IPS DF 6.9 (cell line): ENCODE measurements at places on chromosomes 7 and 10.

- peak; percentile 27 for DNase-seq
These were observed 95.0 kb downstream of the DYNC1I1 start for GRCh38 chr7:95867309-95867708.

DNA sequence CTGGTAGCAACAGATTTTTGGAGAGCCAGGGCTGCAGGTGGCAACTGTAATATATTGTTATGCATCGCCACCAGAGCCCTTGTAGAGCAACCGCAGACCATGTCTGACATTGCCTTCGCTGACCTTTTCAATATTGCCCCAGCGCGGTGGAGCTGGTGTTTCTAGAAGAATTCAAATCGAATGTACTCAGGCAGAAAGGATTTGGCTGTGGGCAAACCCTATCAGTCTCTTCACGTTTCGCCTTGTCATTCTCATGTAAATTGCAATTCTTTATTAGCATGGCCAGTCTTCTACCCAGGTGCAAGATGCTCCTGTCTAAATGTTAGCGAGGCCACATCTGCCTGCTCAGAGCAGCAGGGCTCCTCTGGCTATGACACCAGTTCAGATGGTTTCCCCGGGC lies 490.2 kb upstream of the AUTS2 start:
- DNase-seq = no peak

- no peak for DNase-seq
These were observed 114.8 kb downstream of the RAB18 start for GRCh38 chr10:27618906-27619305.

DNA sequence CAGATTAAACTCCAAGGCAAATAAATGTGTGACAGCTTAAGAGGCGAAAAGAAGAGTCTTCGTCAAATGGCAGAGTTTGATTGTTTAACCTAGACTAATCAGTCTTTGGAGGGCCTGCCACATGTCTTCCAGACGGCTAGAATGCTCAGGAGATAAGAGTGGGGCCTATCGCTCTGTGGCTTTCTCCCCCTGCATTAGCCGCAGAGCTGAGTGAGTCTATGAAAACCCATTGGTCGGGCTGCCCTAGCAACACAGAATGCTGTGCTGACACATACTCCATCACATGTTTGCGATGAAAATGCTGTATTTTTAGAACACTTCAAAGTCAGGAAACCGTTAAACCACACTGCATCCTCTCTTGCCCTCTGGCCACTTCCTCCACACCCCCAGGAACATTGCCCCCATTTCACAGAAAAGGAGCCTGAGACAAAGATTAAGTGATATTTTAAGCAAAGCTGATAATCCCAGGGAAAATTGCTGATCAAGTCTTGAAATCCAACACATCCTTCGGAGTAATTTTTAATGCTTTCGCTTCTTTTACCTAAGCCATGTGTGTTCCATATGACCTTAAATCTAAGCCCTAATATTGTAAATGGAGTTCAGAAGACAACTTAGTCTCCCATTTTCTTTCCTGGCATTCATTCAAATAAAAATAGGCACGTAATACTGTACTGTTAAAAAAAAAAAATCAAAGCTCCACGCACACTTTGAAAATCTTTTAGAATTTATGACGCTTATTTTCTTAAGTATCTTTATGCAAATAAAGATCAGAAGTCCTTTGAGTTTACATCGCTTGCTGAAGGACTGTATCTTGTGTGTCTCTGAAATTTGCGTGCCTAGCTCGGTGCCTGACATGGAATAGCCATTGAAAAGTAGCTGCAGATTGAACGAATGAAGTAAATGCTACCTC lies 161.2 kb downstream of the CELF2 start:
- no peak for DNase-seq

DNA sequence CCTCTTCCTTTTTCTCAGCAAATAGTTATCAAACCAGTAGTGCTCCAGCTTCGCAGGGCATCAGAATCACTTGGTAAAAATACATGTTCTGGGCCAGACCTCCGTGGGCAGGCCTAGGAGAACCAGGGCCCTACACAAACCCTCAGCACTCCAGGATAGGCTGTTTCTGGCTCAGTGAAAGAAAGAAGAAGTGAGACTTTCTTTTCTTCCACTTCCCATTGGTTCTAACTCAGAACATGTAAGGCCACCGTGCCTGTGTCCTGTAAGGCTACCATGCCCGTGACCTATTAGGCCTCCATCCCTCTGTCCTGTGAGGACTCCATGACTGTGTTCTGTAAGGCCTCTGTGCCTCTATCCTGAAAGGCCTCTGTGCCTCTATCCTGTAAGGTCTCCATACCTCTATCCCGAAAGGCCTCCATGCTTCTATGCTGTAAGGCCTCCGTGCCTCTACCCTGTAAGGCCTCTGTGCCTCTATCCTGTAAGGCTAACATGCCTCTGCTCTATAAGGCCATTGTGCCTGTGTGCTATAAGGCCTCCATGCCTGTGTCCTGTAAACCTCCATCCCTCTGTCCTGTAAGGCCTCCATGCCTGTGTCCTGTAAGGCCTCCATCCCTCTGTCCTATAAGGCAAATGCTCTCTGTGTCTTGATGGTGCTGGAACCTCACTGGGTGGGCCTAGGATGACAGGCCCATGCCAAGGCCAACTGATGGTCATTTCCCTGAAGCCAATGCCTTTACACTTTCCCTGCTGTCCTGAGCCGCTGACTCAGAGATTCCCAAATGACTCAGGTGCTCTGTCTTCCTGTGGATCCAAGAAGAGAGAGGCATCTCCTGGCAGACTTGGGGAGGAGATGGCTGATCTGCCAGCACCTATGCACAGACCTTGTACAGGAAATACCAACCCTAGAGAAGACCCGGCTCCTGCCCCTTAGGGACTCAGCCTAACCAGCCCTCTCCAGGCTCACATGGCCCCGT lies 96.6 kb upstream of the CACUL1 start:
- DNase-seq = no peak

- no peak for DNase-seq
These were observed 159.5 kb downstream of the PRKAG2 start for GRCh38 chr7:151717415-151717814.

GRCh38 chr7:149197675-149198074 lies 2.3 kb downstream of the ZNF282 start:
- no peak for DNase-seq

- no peak for DNase-seq
These were observed 100.6 kb upstream of the GLCCI1 start for GRCh38 chr7:7867846-7868571.

DNA sequence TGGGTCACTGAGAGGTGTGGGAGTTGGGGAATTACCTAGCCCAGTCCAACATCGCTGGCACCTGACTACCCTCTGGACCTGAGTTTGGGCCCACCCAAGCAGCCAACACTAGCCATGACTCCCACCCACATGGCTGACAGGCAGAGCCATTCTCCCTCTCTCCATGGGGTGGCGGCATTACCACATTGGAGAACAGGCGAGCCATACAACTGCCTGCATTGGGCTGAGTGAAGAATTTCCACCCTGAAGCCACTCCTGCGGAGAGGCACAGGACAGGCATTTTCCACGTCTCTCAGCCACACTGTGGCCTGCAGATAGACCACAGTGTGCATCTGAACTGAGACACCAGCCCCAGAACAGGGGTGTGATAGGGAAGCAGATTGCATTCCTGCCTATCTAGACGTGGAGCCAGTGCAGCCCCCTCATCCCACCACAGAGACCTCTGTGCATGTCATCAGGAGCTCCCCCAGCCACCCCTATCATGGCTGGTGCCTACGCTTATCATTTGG lies 58.2 kb upstream of the ANTXRL start:
- DNase-seq = peak; percentile 55

- DNase-seq = no peak
These were observed 136.5 kb upstream of the UNC5B start for GRCh38 chr10:71075759-71076472.

DNA sequence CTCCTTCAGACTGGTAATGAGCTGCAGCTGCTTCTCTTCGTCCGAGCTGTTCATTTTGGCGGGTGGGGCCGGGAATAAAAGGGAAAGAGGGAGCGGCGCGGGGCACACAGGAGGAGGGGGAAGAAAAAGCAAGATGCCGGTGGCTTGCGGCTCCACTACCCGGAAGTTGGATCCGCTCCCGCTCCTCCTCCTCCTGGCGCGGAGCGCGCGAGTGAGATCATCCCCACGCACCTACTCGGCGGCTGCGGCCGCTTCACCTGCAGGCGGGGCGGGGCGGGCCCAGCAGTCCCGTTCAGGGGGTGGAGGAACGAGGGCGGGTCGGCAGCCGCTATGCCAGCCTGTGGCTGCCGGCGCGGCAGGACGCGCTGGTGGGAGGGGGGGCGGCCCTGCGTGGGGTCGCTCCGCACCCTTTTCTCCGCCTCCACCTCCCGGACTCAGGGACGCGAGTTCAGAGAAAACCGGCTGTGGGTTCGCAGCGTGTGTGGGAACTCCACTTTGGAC lies at the start of gene SHTN1:
SHTN1 (minus strand) TSS at position 162 of the 501 bp plus-strand sequence; CDS start at position 54, 108 bp downstream.
- no peak for DNase-seq

- DNase-seq = no peak
These were observed 103.4 kb downstream of the SDK1 start for GRCh38 chr7:3404501-3404900.

- DNase-seq = peak; percentile 29
These were observed 462.8 kb upstream of the ZWINT start for GRCh38 chr10:56823849-56824248.

GRCh38 chr7:33044401-33044718 lies 18.2 kb downstream of the NT5C3A start:
- no peak for DNase-seq

DNA sequence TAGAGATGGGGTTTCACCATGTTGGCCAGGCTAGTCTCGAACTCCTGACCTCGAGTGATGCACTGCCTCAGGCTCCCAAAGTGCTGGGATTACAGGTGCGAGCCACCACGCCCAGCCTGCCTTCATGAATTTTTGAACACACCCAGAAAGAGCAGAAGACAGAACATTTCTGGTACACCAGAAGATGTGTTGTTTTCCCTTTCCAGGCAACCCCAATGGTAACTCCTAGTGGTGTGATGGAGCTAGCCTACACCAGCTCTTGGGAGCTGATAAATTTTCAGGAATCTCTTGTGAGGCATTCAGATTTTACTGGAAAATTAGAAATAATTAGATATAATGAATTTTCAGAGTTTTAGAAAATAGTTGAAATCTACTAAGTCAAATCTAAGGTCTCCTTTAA lies 904 bp upstream of the CCDC7 start:
- DNase-seq = no peak

- DNase-seq = no peak
These were observed 12.7 kb downstream of the AKR1E2 start for GRCh38 chr10:4838743-4839142.

DNA sequence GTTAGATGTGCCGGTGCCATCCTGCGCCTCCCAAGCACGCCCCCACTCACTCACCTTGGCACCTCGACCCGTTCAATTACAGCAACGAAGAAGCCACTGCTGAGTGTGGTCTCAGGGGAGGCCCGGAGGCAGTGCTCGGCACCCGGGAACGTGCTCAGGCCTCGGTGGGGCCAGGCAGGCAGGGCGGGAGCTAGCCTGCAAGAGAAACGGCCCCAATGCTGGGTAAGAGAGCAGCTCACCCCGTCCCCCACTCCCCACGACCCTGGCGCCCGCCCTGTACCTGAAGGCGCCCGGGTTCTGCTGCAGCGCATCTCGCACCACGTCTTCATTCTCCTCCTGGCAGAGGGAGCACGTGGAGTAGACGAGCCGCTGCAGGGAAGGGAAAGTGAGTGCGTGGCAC lies 5.1 kb downstream of the NSUN5 start:
- DNase-seq = no peak

DNA sequence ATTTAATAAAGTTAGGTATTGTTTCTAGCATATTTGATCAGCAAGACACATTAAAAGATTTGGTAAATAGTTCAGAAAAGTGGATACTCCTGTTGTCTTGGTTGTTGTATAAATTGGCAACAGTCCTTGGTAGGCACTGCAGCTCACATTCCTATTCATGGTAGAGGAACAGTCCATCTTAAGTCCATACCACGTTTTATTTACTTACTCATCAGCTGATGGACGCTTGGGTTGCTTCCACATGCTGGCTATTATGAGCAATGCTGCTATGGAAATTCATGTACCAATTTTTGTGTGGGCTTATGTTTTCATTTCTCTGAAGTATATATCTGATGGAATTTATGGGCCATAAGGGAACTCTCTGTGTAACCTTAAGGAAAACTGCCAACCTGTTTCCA lies 43.3 kb downstream of the C10orf120 start:
- no peak for DNase-seq

GRCh38 chr10:78634835-78635234 lies 433.9 kb upstream of the ZMIZ1 start:
- DNase-seq = no peak

DNA sequence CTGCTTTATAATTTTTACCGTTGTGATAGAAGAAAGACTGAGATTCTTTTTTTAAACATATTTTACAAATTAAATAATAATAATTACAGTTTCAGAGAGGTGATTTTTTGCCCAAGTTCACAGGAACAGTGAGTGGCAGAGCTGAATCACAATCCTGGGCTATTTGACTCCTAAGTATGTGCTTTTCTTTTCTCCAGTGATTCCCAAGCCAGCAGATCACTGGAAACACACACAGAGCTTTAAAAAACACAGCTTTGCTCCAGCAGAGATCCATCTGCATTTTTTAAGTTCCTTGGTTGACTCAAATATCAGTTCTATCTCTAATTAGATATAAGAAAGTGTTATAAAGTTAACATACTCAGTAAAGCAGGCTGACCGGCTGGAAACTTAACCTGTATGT lies 69.0 kb downstream of the AHR start:
- no peak for DNase-seq

DNA sequence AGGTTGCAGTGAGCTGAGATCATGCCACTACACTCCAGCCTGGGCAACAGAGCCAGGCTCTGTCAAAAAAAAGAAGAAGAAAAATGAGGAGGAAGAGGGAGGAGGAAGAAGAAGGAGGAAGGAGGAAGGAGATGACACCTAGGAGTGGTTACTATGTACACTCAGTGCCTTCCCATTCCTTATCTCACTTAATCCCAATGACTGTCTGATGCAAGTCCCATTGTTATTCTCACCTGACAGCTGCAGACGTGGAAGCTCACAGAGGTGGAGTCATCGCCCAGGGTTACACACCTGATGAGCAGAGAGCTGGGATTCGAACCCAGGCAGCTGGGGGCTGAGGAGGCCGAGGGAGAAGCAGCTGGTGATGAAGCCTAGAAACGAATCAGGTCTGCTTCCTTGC lies 258.8 kb downstream of the SNX10 start:
- DNase-seq = no peak

DNA sequence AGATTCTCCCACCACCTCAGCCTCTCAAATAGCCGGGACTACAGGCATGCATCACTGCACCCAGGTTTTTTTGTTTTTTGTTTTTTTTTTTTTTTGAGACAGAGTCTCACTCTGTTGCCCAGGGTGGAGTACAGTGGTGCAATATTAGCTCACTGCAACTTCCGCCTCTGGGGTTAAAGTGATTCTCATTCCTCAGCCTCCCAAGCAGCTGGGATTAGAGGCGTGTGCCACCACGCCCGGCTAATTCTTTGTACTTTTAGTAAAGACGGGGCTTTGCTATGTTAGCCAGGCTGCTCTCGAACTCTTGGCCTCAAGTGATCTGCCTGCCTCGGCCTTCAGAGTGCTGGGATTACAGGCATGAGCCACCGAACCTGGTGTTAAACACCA lies 107.5 kb upstream of the KIF5B start:
- DNase-seq = no peak

DNA sequence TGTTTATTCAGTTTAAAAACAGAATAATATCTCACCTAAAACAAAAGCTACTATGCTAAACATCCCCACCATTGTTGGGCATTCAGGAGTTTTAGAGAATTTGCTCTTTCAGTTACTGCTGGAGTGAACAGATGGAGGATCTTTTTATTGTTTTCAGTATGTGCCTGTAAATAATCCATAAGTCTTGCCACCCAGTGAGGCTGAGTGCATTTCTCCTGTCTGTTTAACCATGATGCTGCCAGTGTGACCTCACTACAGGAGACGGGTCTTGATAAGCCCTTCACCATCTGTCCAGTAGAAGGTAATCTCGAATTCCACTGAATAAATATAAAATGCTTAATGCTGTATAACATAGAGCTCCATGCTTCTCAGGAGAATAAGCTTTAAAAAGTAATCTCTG lies 430.9 kb downstream of the POM121L12 start:
- no peak for DNase-seq
